ENCODE measurements at places on chromosomes 7 and 10. TPM values are rescaled to one million over a fixed set of nuclear protein-coding genes. Genes with fewer than 3 reads are reported as not detected.

DNA sequence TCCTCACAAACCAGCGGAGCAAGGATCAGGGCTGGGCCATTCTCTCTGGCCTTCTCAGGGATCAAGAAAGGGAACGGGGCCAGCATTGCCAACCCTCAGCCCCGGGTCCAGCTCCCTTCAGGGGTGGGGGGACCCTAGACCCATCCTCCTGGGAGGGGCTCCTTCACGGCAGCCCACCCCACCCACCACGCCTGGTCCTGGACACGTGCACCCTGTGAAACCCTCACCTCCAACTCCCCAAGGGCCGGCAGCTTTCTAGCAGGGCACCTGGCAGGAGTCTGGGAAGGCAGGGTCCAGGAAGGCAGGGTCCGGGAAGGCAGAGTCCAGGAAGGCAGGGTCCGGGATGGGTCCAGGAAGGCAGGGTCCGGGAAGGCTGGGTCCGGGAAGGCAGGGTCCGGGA, 46.6 kb upstream of the ADGRA1 start:
- DNase-seq, result no peak

DNA sequence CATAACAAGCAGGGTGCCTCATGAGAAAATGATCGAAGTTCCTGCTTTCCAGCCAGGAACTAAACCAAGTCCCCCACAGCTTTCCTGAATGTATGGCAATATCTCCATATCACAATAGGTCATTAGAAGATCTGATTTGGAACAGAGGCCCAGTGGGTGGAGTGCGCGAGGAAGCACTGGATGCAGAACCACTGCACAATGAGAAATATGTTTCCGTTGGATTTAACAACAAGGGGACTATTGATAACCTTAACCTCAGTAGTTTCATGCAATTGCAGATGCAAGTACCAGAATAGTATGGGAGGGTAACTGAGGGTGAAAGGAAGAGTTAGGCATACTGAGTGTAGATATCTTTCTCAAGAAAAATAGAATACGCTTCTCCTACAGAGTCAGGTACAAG, 45.3 kb downstream of the ZPBP start:
- DNase-seq, result no peak

GRCh38 chr7:4010923-4011656, 671.0 kb upstream of the FOXK1 start:
- DNase-seq, result no peak

DNA sequence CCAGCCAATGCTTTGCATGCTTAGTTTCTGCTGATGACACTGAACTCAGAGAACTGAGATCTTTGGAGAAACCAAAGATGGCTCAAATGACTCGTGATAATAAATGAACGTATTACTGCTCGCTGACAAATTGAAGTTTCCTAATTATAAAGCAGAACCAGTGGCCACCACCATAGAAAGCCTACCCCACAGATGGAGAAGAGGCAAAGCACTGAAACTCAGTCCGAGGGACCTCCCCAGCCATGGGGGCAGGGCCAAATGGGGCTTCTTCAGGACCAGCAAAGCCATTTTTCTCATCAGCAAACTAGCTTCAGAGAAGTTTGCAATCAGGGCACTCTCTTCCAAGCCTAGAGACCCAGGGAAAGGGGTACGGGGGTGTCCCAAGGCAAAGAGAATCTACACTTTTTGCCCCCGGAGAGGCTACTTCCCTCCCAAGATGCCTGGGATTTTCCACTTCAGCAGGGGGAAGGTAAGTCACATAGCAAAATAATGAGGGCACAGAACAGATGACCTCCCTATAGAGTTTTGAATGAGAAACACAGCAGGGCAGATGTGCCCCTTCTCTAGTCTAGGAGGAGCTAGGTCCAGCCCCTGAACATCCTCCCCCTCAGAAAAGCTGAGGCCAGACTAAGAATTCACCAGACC, 4.3 kb upstream of the IL6 start:
- DNase-seq, result no peak

- DNase-seq, result no peak
These were observed 220.8 kb upstream of the PRSS58 start for GRCh38 chr7:142478479-142479220.

- DNase-seq, result no peak
These were observed 181.6 kb downstream of the SND1 start for GRCh38 chr7:127833641-127834040.

DNA sequence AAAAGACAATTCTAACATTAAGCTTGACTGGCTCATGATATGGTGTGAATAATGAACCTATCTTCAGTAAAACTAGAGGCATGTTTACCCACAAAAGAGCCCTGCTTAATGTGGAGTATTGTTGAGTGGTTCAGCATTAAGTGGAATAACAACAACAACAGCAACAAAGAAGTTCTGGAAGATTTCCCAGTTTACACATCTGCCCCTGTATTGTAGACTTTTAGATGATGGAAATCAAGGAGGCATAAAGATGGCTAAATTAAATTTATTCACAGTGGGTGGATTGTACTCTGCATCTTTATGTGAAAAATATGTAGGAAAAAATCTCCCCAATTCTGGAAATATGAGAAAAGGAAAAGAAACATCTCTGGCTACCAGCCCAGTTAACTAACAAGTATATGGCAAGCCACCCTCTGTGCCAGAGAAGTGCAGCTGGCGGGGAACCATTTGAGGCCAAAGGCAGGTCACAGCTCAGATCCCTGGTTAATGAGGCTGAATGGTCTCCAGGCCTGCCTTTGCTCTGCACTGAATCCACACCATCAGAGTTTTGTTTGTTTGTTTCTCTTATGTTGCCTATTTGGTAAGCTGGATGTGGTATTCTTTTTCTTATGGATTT, 186.0 kb downstream of the SEMA3D start:
- no peak for DNase-seq

DNA sequence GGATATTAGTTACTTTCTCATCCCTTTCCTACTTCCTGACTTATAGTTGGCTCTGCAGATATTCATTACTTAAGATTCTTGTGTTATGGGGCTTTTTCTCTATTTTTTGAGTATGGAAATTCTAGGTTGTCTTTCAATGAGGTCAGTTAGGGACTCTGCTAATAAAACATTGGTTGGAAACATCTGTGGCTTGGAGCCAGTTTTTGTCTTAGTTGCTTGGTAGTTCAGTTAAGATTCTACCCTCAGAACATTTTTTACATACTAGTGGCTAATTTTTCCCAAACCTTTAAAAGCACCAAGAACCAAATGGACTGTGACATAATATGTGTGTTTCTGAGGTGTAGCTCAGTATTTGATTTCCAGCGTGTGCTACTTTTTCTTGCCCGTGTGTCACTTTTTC, 305.6 kb upstream of the FZD1 start:
- DNase-seq, result no peak

Gene MOSPD3
- total RNA-seq, result 5.8 TPM

DNA sequence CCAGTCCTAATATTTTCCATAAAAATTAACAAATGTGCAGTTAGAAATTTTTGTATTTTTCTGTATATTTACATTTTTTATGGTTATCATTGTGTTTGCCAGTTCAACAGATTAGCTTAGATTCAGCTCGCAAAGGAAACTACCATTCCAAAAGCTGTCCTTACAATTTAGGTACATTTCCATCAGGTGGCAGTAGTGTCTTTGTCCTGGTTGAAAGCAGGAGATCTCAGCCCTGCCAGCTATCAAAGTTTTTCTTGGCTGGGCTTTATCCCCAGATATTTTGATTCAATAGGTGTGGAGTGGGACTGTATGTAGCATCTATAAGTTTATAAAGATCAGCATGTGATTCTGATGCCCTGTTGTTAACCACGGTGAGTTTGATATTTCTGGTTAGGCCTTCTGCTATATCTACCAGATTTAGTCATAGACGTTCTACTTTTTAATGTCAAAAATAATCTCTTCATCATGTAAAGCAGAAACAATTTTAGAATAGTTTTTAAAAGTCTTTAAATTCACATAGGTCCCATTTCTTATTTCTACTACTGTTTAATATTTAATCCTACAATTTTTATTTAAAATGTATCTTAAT, 15.5 kb upstream of the ICA1 start:
- no peak for DNase-seq

DNA sequence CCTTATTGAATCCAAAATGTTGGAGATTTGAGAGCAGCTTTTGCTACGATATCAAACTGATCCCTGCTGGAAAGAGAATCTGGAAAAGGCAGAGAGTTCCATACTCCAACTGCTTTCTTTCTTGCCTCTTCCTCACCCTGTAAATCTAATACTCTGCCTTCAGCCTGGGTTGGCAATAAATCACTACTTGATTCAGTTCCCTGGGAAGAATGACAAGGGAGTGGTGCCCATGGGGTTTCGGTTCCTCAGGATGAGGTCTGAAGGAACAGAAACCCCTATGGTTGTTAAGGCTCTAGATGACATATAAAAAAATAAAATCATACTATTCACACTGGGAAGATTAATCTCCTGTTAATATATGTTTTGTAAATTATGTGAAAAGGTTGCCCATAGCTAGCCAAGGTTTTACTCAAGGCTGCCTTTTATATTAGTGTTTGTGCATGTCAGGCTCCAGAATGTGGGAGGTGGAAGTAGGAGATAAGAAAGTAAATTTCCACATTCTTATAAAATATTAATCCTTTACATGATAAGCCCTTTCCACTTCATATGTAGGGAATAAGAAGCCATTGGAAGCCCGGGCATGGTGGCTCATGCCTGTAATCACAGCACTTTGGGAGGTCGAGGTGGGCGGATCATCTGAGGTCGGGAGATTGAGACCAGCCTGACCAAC, 106.2 kb upstream of the CACNA2D1 start:
- no peak for DNase-seq

DNA sequence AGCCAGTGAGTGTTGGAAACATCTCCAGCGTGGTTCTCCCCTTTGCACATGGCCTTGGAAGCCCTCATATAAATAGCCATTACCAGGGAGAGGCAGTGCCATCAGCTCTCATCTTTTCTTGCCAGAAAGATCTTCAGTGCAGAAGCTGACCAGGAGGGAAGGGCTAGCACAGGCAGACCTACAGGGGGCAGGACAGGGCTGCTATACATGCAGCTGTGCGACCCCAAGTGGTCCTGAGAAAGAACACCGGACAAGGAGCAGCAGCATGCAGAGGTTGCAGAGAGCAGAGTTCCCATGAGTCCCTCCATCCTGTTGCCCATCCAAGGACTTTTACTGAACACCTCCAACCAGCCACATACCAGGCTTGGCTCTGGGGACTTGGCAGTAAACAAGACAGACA, 17.1 kb downstream of the GRID1 start:
- DNase-seq, result no peak

DNA sequence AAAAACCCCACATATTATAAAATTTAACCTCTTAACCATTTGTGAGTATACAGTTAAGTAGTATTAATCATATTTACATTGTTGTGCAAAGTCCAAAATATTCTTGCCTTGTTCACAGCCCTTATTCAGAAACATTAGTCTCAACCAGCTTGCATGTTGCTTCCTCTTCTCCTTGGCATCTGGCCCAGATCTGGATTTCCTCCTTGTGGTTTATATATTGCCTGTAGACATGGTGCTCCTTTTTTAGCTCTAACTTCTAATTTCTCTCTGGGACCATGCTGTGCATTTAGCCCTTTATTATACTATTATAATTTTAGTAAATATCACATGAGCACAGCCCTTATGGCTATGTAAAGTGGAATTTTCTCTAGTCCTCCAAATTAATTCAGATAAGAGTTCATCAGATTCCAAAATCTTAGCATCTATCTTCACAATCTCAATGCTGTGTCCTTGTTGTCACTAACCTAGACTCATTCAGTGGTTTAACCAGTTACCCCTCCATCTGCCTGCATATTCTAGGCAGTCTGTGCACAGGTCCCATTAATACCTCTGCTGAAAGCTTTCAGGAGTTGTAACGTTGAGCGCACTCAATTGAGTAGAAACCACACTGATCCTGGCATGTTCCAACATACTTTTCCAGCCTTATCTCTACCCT, 7.9 kb downstream of the CPED1 start:
- peak; percentile 93 for DNase-seq

Gene NUTM2E
- 0.20 TPM for total RNA-seq

Gene CPA2
- total RNA-seq, result not detected

- DNase-seq, result no peak
These were observed 63.1 kb upstream of the CACNA2D1 start for GRCh38 chr7:82506702-82507101.

Gene CALHM3
- total RNA-seq, result not detected

Gene PON1
- 0.10 TPM for total RNA-seq

GRCh38 chr10:119706521-119707278, 19.1 kb upstream of the INPP5F start:
- no peak for DNase-seq

Gene SORCS1
- total RNA-seq, result 1.9 TPM

DNA sequence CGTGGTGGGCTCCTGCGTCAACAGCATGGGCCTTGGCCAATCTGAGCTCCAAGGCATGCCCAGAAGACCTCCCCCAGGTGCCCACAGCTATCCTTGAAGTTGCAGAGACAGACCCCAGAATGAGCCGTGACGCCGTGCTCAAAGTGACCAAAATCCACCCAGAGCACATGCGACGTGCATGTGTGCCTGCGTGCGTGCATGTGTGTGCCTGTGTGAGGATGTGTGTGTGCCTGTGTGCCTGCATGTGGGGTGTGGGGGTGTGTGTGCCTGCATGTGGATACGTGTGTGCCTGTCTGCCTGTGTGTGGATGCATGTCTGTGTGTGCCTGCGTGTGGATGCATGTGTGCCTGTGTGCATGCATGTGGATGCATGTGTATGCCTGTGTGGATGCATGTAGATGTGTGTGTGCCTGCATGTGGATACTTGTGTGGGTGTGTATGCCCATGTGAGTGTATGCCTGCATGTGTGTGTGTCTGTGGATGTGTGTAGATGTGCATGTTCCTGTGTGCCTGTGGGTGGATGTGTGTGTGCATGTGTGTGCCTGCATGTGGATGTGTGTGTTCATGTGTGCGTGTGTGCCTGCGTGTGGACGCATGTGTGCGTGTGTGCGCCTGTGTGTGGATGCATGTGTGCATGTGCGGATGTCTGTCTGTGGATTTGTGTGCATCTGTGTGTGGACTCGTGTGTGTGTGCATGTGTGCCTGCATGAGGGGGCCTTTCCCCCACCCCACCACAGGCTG, 42.6 kb downstream of the PWWP2B start:
- DNase-seq, result no peak

DNA sequence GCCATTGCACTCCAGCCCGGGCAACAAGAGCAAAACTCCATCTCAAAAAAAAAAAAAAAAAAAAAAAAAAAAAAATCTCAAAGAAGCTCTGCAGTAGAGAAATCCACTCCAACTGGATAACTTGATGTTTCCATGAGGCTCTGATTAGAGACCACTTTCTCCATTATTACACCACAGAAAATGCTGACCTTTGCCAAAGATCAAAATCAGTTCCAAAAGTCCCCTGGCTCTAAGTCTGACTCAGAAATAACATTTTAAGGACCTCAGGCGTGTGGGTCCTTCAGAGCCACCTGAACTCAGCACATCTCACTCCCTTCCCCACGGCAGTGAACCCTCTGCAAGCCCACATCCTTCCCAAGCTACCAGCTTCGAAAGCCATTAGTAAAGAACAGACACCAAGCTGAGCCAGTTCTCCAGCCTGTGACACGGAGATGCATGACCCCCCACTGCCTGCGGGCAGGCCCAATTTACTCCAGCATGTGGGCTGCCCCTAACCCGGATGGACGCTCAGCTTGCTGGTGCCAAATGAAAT, 13.8 kb upstream of the TMEM120A start:
- DNase-seq, result no peak

Gene NODAL
- not detected for total RNA-seq

Gene ADAMTS14
- total RNA-seq, result 5.2 TPM

Data from skin of body (tissue), 3 donors.